Kasumi-1 (cell line): ENCODE measurements at places on chromosomes 3 and 15.
A peak's percentile ranks its signal among the peaks of the same experiment; 100 is the strongest.

- no peak for DNase-seq
Measured at GRCh38 chr3:52923963-52924362, 26.6 kb upstream of the STIMATE start.

DNA sequence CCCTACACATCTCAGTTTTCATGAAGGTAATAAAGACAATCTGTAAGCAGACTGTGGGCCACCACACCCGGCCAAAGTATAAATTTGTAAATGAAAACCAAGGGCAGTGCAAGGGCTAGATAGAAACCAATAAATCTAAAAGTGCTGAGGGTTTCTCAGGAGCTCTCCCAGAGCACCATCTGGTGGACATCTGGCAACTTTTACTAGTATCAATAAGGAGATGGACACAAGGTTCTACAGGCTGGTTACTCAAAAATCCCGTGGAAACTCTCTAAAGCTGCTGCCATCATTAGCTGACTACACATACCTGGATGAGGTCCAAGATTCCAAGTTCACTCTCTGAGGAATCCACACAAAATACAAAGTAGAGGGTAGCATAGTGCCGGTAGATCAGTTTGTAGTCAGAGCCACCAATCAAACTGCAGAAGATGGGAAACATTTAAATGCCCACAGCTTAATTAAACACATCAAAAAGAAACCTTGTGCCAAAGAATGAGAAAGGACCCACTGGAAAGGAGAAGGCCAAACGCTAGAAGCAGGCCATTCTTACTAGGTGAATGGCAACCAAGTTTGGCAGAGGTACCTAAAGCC lies 5.5 kb downstream of the AP3S2 start:
- DNase-seq: peak; percentile 48

GRCh38 chr15:66025972-66026371 lies 156.7 kb downstream of the RAB11A start:
- DNase-seq: no peak

GRCh38 chr3:157135671-157136396 lies 24.1 kb downstream of the CCNL1 start:
- no peak for DNase-seq

- peak; percentile 68 for DNase-seq
Measured at GRCh38 chr3:179072100-179072438, 460 bp upstream of the ZMAT3 start.

- DNase-seq: peak; percentile 89
Measured at GRCh38 chr3:127226946-127227842, 34.3 kb downstream of the PRR23E start.

DNA sequence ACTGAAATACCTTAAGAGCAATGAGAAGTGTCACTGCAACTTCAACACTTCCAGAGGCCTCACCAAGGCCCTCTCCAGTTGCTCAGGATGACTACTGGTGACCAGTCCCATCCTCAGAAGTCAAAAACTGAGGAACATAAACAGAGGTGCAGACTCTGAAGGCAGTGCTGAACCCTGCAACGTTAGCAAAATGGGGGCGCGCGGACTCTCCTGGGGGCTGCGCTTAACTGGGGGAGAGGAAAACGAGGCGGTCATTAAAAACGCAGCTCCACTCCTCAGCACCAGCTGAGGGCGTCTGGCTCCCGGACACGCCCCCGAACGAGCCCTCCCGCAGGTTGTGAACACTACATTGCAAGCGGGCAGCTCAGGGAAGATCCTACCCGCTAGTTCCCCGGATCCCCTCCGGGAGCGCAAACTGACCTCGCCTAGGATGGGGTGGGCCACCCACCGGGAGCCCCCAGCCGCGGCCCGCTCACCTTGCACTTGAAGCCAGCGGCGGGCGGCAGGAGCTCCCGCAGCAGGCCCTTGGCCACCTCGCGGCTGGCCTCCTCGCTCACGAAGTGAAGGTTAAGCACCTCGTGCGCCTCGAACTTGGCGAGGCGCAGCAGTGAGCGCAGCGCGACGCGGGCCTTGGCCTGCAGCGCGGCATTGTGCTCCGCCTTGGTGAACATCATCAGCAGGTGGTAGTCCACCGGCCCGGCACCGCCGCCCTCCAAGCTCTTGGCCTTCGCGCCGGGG lies 711 bp downstream of the XXYLT1 start:
- DNase-seq: peak; percentile 67

- peak; percentile 35 for DNase-seq
Measured at GRCh38 chr3:30611613-30612436, 5.4 kb downstream of the TGFBR2 start.

- no peak for DNase-seq
Measured at GRCh38 chr3:8757551-8758518, 11.6 kb downstream of the OXTR start.

DNA sequence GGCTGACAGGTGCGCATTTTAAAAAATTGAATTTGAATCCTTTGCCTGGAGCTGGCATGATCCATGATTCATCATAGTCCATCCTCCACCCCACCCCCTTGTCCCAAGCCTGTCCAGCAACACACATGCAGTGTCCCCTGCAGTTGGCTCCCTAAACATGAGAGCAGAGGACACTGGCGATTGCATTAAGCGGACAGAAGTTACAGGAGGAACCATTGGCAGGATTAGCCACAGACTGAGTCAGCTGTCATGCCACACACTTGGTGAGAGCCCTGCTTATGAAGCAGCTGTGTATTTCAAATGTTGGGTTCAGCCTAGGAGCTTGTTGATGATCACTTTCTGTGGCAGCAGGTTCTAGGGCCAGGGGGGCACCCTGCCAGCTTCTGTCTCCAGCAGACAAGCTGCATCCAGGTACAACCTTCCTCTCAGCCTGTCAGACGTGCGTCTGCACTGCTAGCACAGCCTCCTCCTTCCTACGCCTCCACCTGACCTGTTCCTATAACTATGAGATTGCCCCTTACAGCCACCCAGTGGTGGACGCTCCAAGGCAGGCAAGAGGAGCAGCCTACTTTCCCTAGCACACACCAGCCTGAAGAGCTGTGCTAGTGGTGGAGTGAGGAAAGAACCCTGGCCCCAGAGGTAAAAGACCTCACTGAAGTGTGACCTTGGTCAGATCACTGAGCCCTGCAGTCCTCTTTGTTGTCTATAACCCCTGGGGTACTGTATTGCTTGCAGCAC lies 121.9 kb downstream of the SLCO3A1 start:
- DNase-seq: no peak

- no peak for DNase-seq
Measured at GRCh38 chr15:95663156-95664100, 667.1 kb upstream of the NR2F2 start.

GRCh38 chr3:105786990-105787389 lies 81.8 kb downstream of the CBLB start:
- no peak for DNase-seq

- no peak for DNase-seq
Measured at GRCh38 chr3:55269636-55270035, 217.5 kb downstream of the WNT5A start.

DNA sequence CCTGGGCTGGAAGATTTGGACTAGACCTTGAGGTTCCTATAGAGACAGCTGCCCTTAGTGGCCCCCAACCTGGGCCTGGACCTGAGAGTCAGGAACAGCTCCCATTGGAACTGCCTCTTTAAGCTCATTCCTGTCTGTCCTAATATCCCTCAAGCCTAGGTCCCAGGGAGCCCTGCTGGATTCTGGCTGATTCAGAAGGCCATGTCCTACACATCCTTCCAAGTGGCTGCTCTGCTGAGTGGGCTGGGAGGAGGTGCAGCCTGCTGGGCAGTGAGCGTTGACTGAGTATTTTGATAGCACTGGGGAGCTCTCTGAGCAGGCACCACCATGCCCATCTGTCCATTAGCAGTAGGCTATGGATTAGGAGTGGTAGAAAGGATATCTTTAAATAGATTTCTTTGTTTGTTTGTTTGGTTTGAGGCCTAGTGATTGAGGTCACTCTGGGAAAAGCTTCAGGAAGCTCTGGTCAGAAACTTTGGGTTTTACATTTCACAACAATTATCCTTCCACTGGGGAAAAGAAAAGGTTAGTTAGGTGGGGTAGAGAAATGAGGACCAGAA lies 54.6 kb upstream of the ATOSA start:
- DNase-seq: no peak

DNA sequence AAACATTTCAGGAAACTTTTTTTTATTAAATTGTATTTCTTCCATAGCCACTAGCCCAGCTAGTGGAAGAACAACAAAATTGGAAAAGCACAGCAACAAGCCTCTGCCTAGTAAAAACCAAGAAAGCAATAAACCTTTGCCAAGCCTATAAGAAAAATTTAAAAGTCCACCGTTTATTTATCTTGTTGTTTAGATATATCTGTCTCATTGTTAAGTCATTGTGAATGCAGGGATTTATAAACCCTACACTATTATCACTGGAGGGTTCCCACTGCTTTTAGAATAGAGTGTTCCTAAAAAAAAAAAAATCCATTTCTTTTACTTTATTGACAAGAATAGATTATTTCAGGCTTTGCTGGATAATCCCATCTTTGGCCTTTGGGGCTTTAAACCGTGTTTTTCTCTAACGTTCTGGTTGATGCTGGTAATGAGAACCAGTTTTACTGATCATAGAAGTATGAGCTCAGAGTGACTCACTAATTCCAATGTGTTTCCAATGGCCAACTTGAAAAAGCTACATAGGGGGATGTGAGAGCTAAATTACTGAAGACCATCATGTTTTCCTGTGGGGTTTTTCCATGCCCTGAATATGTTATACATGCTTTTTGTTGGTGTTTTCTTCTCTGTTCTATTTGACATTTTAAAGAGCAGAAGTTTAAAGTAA lies 634.1 kb downstream of the RBMS3 start:
- DNase-seq: no peak

GRCh38 chr3:188537606-188538005 lies 383.6 kb downstream of the LPP start:
- no peak for DNase-seq

GRCh38 chr3:21954709-21955108 lies 203.7 kb upstream of the ZNF385D start:
- no peak for DNase-seq
